A549 (cell line): ENCODE measurements at places on chromosomes 5 and 9. TPM values are rescaled to one million over a fixed set of nuclear protein-coding genes. Genes with fewer than 3 reads are reported as not detected.

GRCh38 chr5:2136728-2137333 lies 254.1 kb upstream of the IRX4 start:
- no peak for DNase-seq

- DNase-seq = no peak
Observed at GRCh38 chr9:132651259-132651658, 18.5 kb downstream of the DDX31 start.

GRCh38 chr5:119789406-119790117 lies 160.2 kb downstream of the FAM170A start:
- DNase-seq = no peak

- DNase-seq = no peak
Observed at GRCh38 chr9:34999576-34999975, 10.0 kb downstream of the DNAJB5 start.

DNA sequence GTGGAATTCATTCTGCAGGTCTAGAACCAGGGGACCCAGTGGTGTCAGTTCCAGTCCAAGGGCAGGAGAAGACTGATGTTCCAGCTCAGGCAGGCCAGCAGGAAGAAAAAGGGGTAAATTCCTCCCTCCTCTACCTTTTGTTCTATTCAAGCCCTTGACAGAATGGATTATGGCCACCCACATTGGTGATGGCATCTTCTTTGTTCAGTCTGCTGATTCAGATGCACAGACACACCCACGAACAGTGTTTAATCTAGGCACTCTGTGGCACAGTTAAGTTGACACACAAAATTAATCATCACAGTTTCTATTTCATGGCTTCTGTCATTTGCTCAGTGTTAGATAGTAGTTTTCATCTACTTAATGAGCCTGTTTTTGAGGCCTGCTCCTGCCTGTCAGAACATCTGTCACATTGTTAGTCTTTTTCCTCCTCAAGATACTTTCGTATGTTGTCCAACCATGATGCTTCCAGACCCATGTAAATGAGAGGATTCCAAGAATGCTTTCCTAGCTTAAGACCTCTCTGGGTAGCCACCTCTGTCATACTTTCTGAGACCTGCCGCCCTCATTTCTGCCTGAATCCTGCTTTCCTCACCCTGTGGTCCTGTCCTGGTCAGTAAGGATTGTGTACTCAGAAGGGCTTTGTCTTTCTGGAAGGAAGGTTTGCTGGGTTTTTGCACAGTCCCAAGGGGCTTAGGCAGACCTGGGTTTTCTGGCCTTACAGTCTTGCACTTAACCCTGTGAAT lies 72.5 kb downstream of the SPIN1 start:
- DNase-seq = peak; percentile 21

GRCh38 chr9:112112519-112112918 lies 62.6 kb downstream of the SUSD1 start:
- peak; percentile 80 for DNase-seq

- no peak for DNase-seq
Observed at GRCh38 chr9:98247831-98248657, 7.4 kb downstream of the TBC1D2 start.

DNA sequence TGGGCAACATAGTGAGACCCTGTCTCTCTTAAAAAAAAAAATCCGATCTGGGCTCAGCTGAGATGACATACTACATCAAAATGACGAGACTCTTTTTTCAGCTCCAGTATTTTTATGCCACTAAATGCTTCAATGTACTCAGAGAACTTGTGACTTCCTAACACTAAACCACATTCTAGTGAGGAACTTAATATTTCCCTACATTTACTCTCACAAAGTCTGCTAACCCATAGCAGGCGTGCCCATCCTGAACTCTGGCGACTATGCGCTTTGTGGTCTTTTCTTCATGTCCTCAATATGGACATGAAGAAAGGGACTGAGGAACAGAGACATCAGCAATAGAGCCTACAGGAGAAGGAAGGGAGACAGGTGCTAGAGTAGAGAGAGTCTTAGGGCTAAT lies 41.3 kb downstream of the ITK start:
- DNase-seq = no peak

DNA sequence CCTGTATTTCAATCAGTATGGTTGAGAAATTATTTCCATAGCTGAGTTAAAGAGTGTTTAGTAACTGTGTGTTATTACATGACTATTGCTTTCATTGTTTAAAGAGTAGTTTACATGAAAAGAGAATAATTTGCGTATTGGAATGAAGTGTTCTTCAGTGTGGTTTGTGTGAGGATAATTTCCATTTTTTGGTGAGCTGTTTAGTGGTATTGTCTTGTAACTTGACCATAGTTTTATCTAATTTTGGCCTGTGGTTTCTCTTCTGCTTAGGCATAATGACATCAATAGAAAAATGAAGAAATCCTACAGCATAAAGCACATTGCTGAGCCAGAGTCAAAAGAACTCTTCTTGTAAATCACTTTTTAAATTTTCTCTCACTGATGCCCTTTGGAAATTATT lies 151.2 kb downstream of the SNCAIP start:
- no peak for DNase-seq

DNA sequence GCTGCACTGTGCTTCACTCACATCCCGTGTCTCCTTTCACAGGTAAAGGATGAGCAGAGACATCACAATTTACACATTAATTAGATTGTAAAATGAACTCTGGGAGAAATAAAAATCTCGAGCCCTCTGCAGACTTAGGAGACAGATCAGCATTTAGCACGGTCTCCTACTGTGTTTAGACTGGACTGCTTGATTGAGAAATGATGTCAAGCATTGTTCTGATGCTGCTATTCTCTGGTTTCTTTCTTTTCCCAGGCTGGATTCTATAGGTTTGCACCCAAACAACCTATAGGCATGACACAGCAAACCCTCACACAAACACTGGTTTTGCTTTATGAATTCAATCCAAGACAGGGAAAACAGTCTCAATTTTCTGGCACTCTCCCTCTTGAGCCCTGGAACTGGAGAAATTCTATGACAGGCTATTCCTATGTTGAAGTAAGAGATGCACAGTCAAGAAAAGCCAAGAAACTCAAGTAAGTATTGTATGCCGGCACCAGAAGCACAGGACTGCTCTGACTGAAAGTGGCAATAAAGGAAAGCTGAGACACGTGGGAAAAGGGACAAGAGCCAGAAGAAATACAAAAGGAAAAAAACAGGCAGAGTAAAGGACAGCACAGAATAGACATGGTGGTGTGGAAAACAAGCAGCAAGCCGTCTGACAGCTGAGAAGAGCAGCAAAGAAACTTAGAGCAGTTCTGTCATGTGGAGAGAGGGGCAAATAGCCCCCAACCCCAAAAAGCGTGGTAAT lies 24.8 kb upstream of the ERAP2 start:
- DNase-seq = no peak

GRCh38 chr5:166102947-166103346 lies 2188.5 kb upstream of the WWC1 start:
- no peak for DNase-seq

DNA sequence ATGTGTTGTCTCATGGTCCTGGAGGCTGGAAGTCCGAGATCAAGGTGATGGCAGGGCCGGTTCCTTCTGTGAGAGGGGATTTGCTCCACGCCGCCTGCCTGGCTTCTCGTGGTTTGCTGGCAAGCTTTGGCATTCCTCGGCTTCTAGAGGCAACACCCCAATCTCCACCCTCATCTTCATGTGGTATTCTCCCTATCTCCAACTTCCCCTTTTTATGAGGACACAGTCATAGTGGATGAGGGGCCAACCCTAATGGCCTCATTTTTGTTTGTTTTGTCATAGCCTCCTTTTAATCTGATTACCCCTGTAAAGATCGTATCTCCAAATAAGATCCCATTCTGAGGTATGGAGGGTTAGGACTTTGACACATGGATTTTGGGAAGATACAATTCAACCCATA lies 41.7 kb upstream of the CLK4 start:
- DNase-seq = no peak

DNA sequence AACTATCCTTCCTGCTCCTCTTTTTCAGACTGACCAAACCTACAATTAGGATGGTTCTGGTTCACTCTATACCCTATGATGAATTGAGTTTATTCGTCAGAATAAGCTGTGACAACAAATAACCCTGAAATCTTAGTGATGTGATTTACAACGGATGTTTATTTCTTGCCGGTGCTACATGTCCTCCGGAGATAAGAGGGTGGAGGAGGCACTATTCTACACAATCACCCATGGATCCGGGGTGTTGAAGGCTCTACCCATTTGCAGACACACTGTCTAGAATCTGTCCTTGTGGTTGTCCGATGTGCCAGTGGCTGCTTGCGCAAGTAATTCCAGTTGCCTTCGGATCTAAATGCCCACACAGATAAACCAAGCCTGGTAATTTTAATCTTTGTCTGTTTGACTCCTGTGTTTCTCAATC lies 44.7 kb downstream of the CDC14B start:
- no peak for DNase-seq

DNA sequence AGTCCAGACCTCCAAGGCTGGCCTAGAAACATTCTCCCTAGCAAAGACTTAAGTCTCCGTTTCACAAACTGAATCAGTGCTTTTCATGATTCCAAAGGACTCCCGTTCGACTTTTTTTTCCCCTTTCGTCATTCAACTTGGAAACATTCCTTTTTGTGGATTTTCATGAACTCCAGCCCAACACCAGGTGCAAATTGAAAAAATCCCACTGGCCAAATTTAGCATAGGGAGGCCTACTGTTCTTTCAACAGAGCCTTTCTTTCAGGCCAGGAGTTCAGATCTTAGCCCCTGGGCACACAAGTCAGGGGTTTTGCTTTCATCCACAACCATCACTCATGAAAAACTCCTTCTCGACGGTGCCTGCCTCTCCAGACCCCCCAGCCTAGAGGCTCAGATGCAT lies 285.3 kb downstream of the PIK3R1 start:
- DNase-seq = no peak

- no peak for DNase-seq
Observed at GRCh38 chr9:110777196-110777875, 108.7 kb downstream of the MUSK start.

DNA sequence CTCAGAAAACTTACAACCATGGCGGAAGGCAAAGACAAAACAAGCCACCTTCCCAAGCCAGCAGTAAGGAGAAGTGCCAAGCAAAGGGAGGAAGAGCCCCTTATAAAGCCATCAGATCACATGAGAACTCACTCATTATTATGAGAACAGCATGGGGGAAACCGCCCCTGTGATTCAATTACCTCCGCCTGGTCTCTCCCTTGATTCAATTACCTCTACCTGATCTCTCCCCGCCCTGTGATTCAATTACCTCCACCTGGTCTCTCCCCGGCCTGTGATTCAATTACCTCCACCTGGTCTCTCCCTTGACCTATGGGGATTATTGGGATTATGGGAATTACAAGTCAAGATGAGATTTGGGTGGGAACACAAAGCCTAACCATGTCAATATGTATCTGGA lies 467.3 kb upstream of the FTMT start:
- DNase-seq = no peak

The SNCB gene
- 0.65 to 1.2 TPM (median 0.74 TPM) in 3 replicates for polyA plus RNA-seq

The SNX2 gene
- polyA plus RNA-seq = 60.6 to 63.0 TPM (median 62.2 TPM) in 3 replicates

The INPP5E gene
- 9.8 to 12.4 TPM (median 11.2 TPM) in 3 replicates for polyA plus RNA-seq

The IL13 gene
- polyA plus RNA-seq = 0.08 to 0.13 TPM in 2 of 3 replicates, not detected in the other

The OR1Q1 gene
- polyA plus RNA-seq = 0.10 to 0.11 TPM in 2 of 3 replicates, not detected in the other

The TUSC1 gene
- polyA plus RNA-seq = 4.3 to 6.5 TPM (median 4.8 TPM) in 3 replicates

The SPINK4 gene
- not detected in 3 replicates for polyA plus RNA-seq

The MTRR gene
- polyA plus RNA-seq = 40.0 to 47.5 TPM (median 44.1 TPM) in 3 replicates

The NMUR2 gene
- not detected in 3 replicates for polyA plus RNA-seq

The CCDC127 gene
- 5.6 to 6.2 TPM (median 6.2 TPM) in 3 replicates for polyA plus RNA-seq

The THOC3 gene
- 53.7 to 59.1 TPM (median 56.8 TPM) in 3 replicates for polyA plus RNA-seq
